ENCODE measurements at places on chromosomes 5 and 9.

DNA sequence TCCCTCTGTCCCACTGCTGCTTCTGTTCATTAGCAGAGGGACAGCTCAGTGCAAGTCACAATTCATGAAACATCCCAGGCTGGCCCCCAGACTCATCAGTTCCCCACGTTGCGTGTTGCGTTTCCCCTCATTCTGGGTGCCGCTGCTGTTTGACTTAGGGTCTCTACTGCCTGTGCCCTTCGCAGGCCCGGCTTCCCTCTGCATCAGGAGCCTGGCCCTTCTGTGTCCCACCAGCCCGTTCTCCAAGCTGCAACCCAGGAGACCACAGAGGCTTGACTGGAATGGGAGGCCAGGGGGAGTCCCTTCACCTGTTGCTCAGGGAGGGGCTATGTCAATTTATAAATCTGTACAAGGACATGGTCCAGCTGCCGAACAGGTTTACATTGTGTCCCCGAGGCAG is 53.9 kb upstream of the SUSD3 start:
- no peak for DNase-seq

- DNase-seq = no peak
These were observed 1.3 kb downstream of the CD74 start for GRCh38 chr5:150411245-150411979.

DNA sequence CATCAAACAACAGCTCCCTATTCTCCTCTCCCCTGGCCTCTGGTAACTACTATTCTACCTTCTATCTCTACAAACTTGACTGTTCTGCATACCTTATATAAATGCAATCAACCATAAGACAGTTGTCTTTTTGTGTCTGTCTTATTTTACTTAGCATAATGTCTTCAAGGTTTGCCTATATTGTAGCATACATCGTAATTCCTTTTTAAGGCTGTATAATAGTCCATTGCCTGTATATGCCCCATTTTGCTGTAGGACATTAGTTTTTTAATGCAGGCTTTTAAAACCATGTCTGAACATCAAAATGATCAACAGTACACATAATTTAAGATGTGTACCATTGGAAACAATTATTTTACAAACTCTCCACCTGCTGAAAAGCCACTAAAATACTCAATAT is 12.4 kb downstream of the ANKH start:
- DNase-seq = no peak

- DNase-seq = no peak
These were observed 89.9 kb downstream of the BARX1 start for GRCh38 chr9:93865245-93865644.
